Stimulated activated CD4-positive, alpha-beta T cell treated with anti-CD3 and anti-CD28 coated beads, Interleukin-4, amount 100 ng/mL, for 4 hours (primary cell): ENCODE measurements at places on chromosomes 5 and 9.

DNA sequence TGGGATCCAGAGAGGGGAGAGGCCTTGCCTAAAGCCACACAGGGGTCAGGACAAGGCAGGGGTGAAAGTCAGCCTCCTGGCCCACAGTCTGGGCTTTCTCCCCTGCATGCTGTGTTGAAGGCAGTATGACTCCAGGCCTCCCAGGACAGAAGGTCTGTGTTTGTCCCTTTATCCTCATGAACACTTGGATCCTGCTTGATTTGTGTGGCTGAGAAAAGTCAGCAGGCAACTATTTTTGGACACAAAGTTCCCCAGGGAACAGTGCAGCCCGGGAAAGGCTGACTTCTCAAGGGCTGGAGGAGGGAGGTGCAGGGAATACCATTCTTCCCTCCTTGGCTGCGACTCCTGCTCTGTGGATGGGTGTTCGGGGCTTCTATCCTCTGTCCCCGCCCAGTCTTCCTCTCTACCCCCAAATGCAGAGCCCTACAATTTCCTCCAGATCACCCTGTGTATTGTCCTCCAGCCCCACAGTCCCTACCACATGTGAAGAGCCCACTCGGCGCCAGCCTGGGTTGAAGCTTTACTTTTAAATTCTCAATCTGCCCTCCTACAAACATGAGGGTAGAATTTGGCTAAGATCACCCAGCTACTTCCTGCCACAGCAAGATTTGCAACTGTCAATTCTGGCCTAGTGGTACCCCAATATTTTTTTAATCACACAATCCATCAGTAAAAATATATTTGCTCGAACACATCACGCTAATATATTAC is 4.1 kb downstream of the AKNA start:
- no peak for DNase-seq

GRCh38 chr5:36777105-36777757 is 99.3 kb upstream of the NIPBL start:
- no peak for DNase-seq

DNA sequence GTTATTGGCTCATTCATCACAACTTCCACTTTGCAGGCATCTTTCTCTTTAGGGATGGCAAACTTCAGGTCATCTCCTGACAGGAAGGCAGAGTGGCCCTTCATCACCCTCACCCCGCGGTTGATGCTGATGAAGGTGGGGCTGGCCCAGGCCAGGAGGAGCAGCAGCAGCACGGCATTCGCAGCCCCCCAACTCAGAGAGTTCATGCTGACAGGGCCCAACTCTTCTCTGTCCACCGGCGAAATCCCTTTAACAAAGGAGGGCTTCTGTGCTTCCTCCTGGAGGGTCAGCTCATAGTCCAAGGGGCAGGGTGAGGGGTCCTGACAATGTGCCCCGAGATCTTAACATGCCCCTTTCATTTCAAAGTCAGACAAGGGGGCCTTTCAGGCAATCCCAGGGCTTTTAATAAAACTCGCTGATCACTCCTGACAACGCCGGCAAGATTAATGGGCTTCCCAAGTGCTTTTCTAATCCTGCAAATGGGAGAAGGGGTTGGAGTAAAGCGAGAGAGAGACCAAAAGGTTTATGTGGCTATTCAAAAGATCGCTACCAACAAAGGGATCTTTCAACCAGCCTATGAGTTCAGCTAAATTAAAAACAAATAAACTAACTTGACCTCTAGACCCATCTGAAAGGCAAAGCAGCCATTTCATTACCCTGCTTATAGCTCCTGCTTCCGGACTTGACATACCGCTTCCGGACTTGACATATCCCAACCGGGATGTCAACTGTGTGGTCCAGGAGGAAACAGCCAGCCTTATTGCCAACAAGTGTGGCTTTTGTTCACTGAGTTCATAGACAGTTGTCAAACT is 41.2 kb downstream of the FREM1 start:
- DNase-seq = no peak

DNA sequence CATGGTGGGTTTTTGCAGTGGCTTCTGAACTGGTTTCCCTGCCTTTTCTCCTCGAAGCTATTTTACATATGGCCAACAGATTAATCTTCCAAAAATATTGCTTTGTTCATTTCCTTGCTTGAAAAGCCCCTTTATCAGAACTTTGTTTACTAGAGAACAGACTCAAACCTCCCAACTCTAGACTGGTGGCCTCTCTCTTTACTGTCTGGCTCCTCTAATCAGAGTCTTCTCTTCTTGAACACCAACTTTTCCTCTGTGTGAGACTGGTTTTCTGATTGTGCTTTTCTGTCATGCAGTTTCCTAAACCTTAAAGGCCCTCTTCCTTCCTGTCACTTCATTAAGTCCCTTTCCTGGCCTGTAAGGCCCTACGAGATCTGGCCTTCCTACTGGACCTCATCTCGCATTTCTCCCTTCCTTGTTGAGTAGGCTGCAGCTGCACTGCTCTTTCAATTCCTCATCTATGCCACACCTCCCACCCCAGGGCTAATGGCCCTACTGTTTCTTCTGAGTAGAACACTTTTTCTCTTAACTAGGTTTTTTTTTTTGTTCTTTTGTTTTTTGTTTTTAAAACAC is 5.7 kb downstream of the C9orf43 start:
- no peak for DNase-seq

GRCh38 chr5:92378966-92379611 is 996.0 kb upstream of the ARRDC3 start:
- DNase-seq = no peak

- no peak for DNase-seq
Measured at GRCh38 chr9:69465473-69465872, 140.5 kb downstream of the ENTREP1 start.

DNA sequence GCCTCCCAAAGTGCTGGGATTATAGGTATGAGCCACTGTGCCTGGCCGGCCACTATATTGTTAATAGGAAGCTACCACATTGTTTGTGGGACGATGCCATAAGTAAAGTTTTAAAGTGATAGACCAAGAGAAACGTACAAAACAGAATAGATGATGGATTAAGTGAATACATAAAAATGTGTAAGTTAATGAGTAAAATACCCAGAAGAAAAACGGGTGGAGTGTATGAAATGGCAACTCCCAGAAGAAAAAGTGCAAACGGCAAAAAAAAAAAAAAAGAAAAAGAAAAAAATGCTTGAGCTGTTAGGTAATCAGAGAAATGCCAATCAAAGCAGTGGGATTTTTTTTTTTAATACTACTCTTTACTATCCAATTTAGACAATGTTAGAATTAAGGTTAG is 246.0 kb downstream of the PDZD2 start:
- DNase-seq = no peak
